ENCODE measurements at places on chromosomes 7 and 10.
A peak's percentile ranks its signal among the peaks of the same experiment; 100 is the strongest.

- no peak for DNase-seq
These were observed 8.8 kb downstream of the AASS start for GRCh38 chr7:122135275-122135674.

DNA sequence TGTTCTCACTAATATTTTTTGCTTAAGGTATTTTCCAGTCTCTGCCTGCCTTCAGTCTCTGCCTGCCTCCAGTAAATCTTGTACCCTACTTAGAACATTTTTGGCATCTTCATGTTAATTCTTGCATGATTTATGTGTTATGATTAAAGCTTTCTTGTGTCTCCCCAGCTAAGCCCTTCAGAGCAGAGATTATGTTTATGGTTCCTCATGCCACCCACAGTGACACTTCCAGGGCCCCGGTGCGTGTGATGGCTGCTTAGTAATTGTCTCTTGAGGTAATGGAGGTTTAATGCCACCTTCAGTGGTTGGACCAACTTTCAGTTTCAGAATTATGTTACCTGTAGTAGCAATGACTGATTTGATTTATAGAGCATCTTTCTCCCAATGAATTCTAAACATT is 70.6 kb upstream of the MET start:
- DNase-seq = no peak

DNA sequence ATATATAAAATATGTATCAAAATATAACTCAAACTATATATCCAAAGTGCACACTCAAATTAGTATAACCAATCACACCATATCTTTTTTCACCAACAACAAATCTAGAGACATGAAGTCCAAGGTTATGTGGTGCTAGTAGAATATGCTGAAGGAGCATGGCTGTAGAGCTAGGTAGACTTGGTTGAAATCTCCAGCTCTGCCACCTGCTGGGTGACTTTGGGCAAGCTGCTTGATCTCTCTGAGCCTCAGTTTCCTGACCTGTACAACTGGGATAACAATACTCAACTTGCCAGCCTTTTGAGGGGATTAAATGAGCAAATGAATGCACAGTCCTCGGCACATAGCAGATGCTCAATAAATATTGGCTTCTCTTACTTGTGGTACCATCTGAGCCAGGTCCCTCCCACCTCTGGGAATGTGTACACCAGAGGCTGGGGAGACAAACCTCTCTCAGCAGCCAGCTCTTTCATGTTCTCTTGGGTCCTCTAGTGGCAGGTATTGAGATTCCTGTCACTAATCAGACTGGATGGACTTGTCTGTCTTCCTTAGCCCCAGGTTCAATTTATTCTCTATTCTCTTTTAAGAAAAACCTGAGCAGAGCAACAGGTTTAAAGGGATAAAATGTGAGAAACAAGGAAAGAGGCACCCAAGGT is 94.3 kb upstream of the PDE1C start:
- no peak for DNase-seq

DNA sequence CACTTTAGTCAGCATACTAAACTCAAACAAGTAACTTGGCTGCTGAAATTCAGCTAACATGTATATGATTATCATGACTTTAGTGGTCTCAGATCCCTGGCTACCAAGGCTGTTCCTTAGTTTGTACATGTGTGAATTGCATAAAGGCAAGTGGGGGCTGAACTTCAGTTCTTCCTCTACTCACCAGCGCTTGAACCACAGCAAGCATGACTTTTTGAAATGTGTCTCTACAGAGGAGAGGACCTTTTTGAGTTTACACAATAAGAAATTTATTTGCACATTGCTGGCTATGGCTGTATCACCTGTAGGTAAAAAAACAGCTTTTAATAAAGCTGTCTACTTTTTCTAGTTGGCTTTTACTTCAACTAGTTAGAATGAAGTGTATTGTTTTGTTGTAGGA is 48.8 kb downstream of the MDFIC start:
- no peak for DNase-seq

DNA sequence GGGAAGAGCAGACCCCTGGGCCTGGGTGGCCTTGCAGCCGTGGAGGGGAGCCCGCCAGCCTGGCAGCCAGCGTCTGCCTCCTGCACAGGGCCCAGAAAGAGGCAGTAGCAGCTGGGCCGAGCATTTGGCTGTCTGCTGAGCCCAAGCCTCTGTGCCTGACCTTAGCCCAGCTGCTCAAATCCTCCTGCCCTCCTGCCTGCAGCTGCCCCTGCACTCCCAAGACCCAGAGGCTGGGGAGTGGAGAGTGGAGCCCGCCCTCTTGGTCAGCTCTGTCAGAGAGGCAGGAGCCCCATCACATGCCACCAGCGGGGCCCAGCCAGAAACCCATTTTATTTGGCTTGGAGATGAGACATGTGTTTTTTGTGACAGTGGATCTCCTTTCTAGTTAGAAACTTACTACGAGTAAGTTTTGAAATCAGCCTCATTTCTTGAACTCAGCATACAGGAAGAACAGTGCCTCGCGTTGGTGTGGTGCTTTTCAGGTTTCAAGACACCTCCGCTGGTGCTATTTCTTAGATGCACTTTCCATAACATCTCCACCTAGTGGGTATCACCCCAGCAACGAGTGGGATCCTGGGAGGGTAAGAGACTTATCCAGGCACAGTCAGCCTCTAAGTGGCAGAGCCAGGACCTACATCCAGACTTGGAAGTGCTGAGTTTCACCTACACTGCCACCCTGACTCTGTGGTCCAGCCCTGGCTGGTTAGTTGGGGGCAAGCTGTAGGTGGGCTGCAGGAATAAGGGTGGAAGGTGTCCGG is 477.1 kb downstream of the RPS24 start:
- no peak for DNase-seq

GRCh38 chr7:71112436-71112835 is 19.5 kb upstream of the GALNT17 start:
- no peak for DNase-seq

DNA sequence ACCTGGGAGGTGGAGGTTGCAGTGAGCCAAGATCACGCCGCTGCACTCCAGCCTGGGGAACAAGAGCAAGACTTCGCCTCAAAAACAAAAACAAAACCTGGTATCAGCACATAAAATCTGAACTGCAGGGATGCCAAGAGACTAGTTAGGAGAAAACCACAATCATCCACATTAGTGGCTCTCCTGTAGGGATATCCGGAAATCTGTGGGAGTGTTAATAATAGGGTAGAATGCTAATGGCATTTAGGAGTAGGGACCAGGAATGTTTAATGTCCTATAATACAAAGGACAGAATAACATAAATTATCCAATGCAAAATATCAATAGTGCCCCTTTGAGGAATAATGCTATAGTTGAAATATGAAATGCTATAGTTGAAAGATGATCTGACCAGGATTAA is 24.3 kb downstream of the KIF5B start:
- DNase-seq = no peak

DNA sequence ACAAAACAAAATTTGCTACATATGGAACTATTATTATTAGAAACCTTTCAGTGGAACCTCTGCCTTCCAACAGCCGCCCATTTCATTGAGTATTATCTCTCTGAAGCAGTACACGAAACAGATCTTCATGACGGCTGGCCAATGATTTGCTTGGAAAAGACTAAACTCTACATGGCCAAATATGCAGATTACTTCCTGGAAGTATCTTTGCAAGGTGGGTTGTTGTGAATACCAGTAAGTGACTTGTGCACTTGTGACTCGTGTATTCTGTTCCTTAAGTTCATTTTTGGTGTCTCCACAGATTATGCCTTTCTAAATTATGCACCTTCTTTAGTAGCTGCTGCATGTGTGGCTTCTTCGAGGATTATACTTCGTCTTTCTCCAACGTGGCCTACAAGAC is 13.4 kb downstream of the CCNJ start:
- DNase-seq = no peak

- DNase-seq = no peak
These were observed 18.7 kb downstream of the HSPA12A start for GRCh38 chr10:116723428-116724281.

DNA sequence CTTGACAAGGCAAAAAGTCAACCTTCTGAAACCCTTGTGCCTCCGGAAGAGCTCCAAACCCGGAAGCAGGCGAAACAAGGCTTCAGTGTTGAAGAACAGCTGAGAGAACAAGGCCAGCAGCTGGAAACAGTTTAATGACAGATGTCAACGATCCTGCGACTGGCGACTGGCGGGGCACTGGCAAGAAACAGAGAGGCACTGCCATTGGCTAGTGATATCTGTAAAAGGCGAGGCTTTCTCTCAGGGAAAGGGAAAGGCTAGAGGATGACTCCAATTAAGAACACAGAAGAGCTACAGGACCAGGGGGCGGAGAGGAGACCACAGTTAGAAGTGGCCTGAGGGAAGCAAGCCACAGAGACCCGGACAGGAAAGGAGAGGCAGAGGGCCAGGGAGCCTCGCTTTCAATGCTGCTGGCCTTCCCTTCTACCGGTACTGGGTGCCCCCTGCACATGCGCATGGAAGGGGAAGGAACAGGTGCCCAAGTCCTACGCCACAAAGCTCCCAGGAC is 19.4 kb downstream of the ITGB1 start:
- DNase-seq = no peak

DNA sequence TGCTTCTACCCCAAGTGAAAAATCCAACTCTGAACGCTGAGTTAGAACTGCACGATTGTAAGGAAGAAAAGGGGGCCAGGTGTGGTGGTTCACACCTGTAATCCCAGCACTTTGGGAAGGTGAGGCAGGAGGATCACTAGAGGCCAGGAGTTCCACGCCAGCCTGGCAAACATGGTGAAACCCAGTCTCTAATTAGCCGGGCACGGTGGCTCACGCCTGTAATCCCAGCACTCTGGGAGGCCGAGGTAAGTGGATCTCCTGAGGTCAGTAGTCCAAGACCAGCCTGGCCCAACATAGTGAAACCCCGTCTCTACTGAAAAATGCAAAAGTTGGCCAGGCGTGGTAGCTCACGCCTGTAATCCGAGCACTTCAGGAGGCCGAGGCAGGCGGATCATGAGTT is 9.0 kb downstream of the GUSB start:
- DNase-seq = no peak

GRCh38 chr7:87933953-87934698 is at the start of gene ADAM22:
Gene ADAM22, plus strand, starts transcription at chr7:87934251. Its CDS starts 215 bp downstream, at chr7:87934466.
- peak; percentile 60 for DNase-seq

DNA sequence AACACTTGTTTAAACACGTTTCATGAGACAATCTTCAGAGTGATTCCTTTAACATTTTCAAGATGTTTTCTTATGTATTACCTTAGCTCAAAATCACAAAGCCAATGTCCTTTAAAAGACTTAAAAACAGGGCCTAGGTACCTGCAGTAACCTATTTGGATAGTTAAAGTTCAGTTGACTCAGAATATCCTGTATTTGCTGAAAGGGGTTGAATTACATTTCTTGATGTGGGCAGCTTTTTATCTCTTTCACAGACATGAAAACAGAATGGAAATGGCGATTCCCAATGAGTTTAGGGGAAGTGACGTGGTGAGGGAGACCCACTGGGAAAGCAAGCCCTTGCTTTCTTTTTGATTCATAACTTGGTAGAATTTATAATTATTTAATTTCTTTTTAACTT is 324.4 kb upstream of the AOAH start:
- no peak for DNase-seq

GRCh38 chr10:1515780-1516491 is 221.4 kb downstream of the ADARB2 start:
- no peak for DNase-seq
